ENCODE measurements at places on chromosomes 5 and 9.
A peak's percentile ranks its signal among the peaks of the same experiment; 100 is the strongest.

DNA sequence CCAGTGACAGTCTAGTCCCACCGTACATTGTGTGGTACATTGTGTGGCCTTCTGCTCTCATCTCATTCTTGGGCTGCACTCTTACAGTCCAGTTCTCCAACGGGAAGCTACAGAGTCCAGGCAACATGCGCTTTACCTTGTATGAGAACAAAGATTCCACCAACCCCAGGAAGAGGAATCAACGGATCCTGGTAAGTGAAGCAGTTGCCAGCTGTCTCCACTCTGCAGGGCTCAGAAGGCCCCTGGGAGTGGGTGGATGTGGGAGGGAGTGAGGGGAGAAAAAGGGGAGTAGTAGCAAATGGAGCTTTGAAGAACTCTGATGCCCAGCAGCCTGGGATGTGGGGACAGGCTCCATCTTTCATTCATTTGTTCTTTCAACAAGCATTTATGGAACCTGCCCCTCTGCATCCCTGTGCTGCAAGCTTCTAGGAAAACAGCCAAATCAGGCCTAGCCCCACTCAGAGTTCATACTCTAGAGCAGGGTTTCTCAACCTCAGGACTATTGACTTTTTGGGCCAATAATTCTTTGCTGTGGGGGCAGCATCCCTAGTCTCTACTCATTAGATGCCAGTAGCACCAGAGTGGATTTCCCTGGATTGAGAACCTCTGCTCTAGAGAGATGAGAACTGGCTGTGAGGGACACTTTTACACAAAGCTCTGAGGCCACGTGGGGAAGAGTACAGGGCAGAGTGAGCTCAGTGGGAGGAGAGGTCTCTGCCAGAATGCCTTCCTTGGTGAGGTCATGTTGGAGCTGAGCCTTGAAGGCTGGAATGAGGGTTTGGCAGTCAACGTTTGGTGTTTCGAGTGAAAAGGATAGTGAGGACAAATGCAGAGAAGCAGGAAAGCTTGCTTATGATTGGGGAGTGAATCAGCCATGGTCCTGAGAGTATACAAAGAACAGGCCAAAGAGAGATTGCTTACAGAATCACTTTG lies 1.1 kb downstream of the POLR1E start:
- DNase-seq: no peak

DNA sequence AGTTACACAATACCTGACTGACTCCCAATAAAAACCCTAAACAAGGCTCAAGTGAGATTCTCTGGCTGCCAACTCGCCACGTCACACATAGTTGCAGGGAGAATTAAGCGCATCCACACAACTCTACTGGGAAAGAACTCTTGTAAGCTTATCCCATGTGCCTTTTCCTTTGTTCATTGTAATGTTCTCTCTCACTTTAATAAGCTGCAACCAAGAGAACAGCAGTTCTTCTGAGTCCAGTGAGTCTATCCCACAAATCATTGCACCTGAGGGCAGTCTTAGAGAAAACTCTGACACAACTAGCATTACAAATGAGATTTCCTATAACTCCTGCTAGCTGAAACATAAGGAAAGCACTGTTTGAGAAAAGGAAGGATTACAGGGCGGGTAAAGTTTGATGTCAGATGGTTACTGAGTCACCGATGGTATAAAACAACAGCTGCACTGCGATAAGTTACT lies 27.4 kb downstream of the CENPK start:
- no peak for DNase-seq

GRCh38 chr5:3993856-3994473 lies 398.3 kb downstream of the IRX1 start:
- DNase-seq: no peak

GRCh38 chr9:124693403-124693802 lies 77.7 kb downstream of the NR6A1 start:
- no peak for DNase-seq

DNA sequence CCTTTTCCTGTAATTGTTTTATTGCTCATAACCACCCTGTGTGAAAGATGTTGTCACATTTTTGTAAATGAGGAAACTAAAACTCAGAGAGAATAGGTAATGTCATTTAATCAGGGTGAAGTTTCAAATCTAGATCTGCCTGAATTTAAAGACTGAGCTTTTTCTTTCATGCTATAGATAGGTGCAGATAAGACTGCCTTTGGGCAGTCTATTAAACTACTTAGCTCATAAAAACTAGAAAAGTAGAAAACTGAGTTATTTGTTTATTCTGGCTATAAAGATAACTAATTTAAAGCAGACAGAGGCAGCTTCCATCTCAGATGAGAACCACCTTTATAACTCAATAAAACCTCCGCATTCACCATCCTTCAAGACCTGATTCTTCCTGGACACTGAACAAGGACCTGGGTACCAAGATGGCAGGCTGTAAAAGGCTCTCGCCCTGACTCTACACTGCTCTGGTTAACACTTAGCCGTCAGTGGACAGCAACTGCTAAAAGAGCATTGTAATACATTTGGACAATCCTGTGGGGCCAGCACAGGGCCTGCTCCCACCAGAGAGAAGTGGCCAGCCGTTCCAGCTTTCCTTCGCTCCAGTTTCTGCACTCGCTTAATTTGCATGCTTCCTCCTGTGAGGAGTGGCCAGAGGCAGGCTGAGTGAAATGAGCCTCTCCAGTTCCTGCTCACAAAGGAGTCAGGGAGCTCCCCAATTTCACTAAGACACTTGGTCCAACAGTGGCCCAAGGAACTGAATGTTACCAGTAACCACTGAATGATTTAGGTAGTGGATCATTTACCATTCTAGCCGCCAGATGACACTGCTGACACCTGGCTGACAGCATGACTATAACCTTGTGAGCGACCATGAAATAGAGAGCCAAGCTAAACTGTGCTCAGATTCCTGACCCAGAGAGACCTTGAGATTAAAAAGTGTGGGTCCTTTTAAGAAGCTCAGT lies 566.4 kb downstream of the EFNA5 start:
- DNase-seq: no peak

- no peak for DNase-seq
Observed at GRCh38 chr9:34124926-34125325, 1.6 kb downstream of the DCAF12 start.

DNA sequence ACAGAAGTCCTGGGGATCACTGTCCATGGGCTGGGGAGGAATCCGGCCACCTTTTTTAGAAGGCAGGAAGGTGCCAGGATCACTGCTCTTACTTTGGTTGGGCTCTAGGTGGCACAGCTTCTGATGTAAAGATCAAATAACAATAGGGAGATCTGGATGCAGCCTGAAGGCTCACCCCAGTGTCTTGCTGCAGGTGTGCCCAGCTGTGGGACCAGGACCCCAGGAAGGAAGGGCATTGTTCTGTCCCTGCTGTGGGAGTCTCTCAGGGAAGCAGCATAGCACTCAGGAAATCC lies 69.6 kb downstream of the DAB2IP start:
- DNase-seq: no peak

- no peak for DNase-seq
Observed at GRCh38 chr9:8552732-8553131, 753.2 kb upstream of the DMAC1 start.

- DNase-seq: no peak
Observed at GRCh38 chr5:121031491-121031890, 567.4 kb downstream of the PRR16 start.

DNA sequence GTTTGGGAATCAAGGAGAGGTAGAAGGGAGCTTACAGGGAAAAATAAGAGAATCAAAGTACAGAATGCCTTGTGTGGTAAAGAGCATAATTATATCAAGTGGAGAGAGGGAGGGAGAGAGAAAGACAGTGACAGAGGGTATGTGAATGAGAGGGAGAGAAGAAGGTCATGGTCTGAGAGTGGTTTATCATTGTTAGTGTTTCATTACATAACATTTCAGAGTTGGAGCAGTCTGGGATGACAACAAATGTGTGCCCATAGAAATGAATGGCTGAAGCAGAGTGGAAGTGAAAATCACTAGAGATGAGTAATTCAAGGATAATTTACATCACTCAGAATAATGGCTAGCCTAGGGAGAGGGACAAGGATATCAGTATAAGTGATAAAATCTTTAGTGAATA lies 799.2 kb downstream of the TLE1 start:
- no peak for DNase-seq

- DNase-seq: no peak
Observed at GRCh38 chr5:157915638-157916037, 56.7 kb upstream of the CLINT1 start.

GRCh38 chr9:124580186-124580585 lies 73.0 kb upstream of the NR5A1 start:
- no peak for DNase-seq

DNA sequence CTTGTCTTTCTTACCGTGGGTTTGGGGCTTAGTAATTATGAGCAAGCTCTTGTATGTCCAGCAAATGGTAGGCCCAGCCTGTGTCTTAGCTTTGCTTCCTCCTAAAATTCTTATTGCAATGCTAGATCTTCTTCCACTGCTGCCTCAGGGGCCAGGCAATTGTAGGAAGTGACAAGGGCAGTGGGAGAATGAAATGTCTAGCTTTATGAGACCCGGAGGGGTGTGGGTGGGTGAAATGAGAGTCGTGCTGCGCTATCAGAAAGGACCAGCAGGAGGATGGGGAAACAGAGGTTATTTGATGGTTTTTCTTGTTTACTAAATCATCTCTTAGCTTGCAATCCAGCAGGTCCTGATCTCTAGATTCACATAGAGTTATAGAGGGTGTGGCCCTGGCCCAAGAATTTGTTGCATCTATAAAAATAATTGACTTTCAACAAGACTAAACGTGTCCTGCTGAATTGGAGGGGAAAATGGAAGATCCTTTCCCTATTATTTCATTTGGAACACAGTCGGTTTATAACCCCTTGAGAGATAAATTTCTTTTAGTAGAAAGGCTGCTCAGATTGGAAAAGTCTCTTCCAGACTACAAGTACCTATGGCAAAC lies 43.7 kb downstream of the ZNF366 start:
- DNase-seq: no peak

DNA sequence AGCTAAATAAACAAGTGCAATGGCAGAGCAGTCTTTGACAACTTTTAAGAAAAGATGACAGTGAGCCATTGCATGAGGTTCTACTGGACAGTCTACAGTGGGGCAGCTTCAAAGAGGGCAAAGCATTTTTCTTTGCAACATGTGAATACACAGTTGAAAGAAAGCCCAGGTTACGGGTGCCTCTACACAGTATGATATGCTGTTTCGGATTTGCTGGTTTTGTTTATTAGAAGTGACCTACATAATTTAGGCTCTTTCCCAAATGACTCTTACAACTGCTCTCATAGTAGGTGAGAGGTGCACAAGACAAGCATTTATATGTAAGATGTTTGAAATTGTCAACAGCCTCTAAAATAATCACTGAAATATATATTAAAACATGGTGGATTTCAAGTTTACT lies 62.4 kb downstream of the MEF2C start:
- no peak for DNase-seq

DNA sequence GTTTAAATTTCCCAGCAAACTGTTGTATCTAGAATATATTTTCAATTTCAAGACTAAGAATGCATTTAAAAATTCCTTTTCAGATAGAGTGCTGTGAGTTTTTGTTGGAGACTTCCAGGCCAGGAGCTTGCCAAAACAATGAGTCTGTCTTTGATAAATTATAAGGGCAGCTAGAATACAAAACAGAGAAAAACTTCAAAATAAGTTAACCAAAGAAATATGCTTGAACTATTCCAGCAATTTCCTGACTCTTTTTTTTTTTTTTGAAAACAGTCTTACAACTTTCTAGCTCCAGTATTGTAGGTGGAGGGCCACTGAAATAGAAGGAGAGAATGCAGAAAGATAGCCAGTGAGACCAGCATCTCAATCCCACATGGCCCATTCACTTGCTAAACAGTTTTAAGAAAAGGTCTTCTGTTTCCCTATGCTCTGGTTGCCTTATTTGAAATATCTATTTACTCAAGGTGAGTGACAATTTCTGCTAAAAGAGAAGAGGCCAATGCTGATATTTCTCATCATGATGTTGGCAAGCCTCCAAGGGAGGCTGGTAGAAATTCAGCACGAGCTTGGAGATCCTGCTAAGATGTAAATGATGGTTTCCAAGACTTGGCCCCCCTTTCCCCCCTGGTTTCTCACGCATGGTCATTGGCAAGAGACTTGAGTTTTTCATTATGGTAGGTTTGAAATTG lies 103.2 kb downstream of the USP20 start:
- DNase-seq: no peak

DNA sequence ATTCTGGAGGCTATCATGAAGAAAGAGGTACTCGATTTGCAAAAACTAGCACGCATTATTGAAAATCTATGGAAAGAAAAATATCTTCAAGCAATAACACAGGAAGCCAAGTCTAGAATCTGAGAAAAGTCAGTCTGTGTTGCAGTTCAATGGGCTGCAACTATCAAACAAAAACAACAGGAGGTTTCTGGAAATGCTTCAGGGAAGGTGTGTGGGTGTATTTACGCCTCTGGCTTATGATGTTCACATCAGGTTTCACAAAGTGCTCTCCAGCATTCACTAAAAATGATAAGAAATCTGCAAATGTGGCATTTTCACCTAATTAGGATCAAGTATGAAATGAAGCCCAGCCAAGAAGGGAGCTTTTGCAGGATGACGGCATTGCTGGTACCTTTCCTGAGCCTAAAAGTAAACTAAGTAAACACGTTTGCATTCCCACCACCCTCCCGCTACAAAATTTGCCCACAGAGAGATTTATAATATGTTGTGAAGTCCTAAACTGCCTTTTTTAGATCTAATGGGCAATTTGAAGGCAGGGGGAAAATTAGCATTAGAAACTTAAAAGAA lies 146.4 kb downstream of the GABRB2 start:
- DNase-seq: no peak

GRCh38 chr5:437281-437771 lies 5.7 kb upstream of the EXOC3 start:
- no peak for DNase-seq

DNA sequence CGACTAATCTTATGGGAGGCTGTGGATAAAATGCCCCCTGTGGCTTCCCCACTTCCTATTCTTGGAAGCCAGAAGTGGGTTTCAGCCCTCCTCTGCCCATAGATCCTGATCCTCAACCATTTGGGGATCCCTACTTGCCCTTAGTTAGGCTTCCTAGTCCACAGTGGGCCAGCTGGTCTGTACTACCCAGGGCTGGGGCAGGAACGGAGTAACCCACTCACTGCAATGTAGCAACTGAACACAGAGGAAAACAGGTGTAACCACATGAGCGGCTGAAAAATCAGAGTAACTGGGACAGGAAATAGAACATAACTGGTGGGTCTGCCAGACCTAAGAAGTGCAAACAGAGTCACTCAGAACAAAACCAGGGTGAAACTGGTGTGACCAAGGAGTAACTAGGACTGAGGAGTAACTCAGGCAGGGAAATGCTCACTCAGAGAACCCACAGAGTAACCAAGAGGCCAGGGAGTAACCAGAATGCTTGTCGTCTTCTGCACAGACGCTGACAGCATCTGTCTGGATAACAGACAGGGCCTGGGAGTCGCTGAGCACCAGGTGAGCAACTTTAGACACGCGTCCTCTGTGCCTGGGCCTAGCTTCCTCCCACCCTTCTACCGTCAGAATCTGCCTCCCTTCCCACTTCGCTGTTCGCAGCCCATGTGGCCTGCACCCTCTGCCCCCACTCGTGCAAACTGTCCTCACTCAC lies 1.0 kb downstream of the AQP3 start:
- DNase-seq: peak; percentile 77

DNA sequence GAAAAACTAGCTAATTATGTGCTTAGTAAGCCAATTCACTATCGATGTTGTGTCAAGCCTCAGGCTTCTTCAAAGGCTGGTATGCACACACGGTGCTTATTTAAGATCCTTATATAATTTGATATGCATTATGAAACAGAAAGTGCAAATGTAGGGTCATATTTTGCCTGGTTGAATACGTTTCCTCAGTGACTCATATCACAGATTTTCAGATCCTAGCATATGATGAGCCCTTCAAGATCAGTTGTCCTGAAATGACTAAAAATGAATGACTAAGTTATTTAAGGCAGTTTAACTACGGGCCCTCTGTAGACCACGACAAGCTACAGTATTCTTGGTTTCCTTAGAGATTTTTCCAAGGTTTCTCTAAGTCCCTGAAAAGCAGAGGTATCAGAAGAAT lies 778.3 kb downstream of the PRELID2 start:
- DNase-seq: no peak
